Fibroblast of villous mesenchyme (primary cell): ENCODE measurements at places on chromosomes 1 and 21. TPM values are rescaled to one million over a fixed set of nuclear protein-coding genes. Genes with fewer than 3 reads are reported as not detected.

APOBEC4 gene
- total RNA-seq, result not detected in 2 replicates

SKI gene
- total RNA-seq, result 26.8 and 32.9 TPM in 2 replicates

CLCNKB gene
- under 0.01 and 0.43 TPM in 2 replicates for total RNA-seq

AKR7A3 gene
- 0.43 and 1.3 TPM in 2 replicates for total RNA-seq

CTTNBP2NL gene
- total RNA-seq, result 20.9 and 30.2 TPM in 2 replicates

GUCA2B gene
- total RNA-seq, result not detected in 2 replicates

TAS1R3 gene
- total RNA-seq, result under 0.01 TPM in 2 replicates

VPS13D gene
- total RNA-seq, result 39.9 and 55.3 TPM in 2 replicates

SLC44A5 gene
- under 0.01 TPM in 2 replicates for total RNA-seq

LCE3D gene
- not detected in 2 replicates for total RNA-seq

AK5 gene
- 84.4 and 123 TPM in 2 replicates for total RNA-seq

KCNJ9 gene
- total RNA-seq, result not detected in 2 replicates

HLCS gene
- 38.0 and 44.0 TPM in 2 replicates for total RNA-seq

OR2L3 gene
- total RNA-seq, result not detected in 2 replicates

CD2 gene
- total RNA-seq, result not detected in 2 replicates

PBX1 gene
- 62.8 and 67.4 TPM in 2 replicates for total RNA-seq

KPRP gene
- not detected in 2 replicates for total RNA-seq

RIIAD1 gene
- 0.64 TPM in 1 of 2 replicates, not detected in the other for total RNA-seq

TRIM46 gene
- total RNA-seq, result 6.5 and 7.7 TPM in 2 replicates

F13B gene
- total RNA-seq, result not detected in 2 replicates

PTPRC gene
- 0.64 and 3.5 TPM in 2 replicates for total RNA-seq

WNT4 gene
- total RNA-seq, result 0.43 and 0.64 TPM in 2 replicates

HAO2 gene
- total RNA-seq, result not detected in 2 replicates

CSTB gene
- 12.6 and 16.0 TPM in 2 replicates for total RNA-seq

CFHR4 gene
- total RNA-seq, result not detected in 2 replicates

CR1L gene
- total RNA-seq, result not detected in 2 replicates

ITGB2 gene
- total RNA-seq, result under 0.01 and 0.43 TPM in 2 replicates

ZNF593OS gene
- total RNA-seq, result 0.32 TPM in 1 of 2 replicates, not detected in the other

CAMK1G gene
- total RNA-seq, result 2.6 and 9.1 TPM in 2 replicates

CD52 gene
- total RNA-seq, result not detected in 2 replicates

TRNP1 gene
- 13.2 and 27.6 TPM in 2 replicates for total RNA-seq

ADORA1 gene
- 8.7 and 14.2 TPM in 2 replicates for total RNA-seq

ADARB1 gene
- 14.5 and 16.4 TPM in 2 replicates for total RNA-seq

ACTL8 gene
- total RNA-seq, result not detected in 2 replicates

NHLH1 gene
- under 0.01 TPM in 1 of 2 replicates, not detected in the other for total RNA-seq

STMN1 gene
- 85.9 and 99.9 TPM in 2 replicates for total RNA-seq

FNDC10 gene
- 0.43 and 2.6 TPM in 2 replicates for total RNA-seq

GJB3 gene
- not detected in 2 replicates for total RNA-seq

CRYAA gene
- not detected in 2 replicates for total RNA-seq
